ENCODE measurements at places on chromosomes 5 and 9.

- no peak for DNase-seq
Observed at GRCh38 chr5:59540366-59540765, 353.2 kb downstream of the PDE4D start.

- DNase-seq, result peak; percentile 61
Observed at GRCh38 chr9:132669698-132670456, at the start of gene DDX31. Gene DDX31, minus strand, starts transcription at chr9:132669983. Its CDS starts 49 bp downstream, at chr9:132669934.

DNA sequence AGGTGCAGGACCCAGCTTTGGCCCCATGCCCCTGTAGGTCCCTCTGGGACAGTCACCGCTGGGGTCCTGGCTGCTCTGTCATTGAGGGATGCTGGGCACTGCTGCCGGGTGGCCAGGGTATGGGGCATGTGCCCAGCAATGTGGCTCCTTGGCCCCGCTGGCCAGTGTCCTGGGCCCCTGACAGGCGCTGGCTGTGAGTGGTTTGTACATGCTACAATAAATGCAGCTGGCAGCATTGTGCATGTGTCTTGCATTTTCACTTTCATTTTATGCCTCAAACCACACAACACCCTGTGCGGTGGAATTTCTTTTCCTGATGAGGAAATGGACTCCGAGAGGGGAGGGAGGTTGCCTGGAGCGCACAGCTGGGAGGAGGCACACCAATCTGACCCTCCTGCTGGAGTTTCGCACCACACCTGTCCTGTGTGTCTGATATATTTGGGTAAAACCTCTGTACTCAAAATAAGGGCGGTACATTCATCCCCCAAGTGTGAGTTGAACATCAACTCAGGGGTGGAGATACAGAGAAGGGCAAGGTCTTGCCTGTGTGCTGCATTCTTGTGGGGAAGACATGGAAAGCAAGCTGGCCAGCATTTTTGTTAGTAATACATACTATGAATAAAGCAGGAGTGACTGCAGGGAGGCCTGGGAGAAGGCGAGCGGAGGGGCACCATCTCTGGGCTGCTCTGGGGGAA is 11.7 kb downstream of the TSPAN17 start:
- no peak for DNase-seq

GRCh38 chr5:135039271-135040033 is 5.4 kb upstream of the PITX1 start:
- DNase-seq, result no peak

DNA sequence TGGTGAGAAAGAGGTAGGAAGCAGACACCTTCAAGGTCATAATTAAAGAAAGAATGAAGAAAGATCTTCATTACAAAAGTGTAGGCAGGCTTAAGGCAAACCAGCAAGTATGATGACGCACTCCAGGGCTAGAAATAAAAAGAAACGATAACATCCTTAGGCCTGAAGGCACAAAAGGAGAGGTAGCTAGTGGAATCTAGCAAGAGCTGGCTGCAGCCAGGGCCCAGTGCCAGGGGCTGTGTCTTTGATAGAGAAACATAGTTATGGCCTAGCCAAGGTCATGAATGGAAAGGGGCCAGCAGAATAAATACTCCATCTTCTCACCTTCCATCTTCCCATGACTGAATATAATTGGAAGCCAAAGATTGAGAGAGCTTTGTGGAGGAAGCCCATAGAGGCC is 6.8 kb upstream of the SH3TC2 start:
- no peak for DNase-seq

- no peak for DNase-seq
Observed at GRCh38 chr5:129228577-129228976, 134.0 kb downstream of the ISOC1 start.

GRCh38 chr9:134525841-134526583 is 115.6 kb upstream of the COL5A1 start:
- no peak for DNase-seq

DNA sequence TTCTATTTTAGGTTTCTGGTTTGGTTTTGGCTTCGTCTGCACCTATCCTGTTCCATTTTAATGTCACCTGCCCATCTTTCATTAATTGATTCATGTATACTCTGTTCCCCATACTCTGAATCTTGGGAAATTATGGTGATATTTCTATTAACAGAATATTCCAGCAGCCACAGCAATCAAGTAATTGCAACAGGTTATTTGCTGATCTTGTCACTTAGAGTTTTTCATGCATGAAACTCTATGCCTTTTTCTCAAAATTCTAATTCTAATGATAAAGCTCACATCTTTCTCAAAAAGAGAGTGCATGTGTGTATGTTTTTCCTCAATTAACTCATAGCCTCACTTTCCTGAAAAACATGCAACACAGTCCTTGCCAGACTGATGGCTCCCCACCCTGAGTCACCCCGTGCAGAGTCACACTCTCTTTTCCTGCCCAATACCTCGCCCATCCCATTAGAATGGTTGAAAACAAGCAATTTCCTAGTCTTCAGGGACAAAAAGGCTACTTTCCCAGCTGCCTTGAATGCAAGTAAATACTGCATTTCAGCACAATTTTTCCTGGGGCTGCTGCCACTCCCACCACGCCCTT is 15.6 kb downstream of the GFRA3 start:
- DNase-seq, result no peak

DNA sequence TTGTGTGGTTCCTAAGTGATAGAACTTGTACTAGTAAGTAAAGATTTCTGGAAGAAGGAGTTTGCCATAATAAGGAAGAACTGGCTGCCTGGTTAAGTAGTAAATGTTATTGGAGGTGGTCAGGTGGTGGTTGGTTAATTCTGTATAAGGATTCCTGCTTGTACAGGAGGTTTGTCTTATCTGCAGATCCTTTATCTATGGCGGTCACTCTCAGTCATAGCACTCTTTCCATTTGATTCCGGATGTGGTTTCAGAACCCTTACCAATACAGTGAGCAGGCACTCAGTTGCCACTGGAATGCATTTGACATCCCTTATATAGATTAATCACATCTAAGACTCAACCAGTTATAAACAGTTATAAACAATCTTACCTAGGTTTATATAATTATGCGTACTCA is 50.3 kb downstream of the RAD50 start:
- no peak for DNase-seq

DNA sequence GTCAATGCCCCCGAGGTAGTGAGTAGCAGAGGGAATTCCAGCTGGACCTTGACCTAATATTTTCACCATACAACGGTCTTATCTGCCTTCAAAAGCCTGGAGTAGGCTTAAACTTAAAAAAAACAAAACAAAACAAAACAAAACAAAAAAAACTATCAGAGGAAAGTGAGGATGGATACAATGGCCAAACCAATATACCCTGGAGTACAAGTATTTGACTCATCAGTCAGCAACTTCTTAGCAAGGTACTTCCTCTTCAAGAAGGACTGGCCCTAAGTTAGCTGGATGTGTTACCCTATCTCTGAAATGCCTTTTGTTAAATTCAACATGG is 160.6 kb upstream of the GNA14 start:
- DNase-seq, result no peak

DNA sequence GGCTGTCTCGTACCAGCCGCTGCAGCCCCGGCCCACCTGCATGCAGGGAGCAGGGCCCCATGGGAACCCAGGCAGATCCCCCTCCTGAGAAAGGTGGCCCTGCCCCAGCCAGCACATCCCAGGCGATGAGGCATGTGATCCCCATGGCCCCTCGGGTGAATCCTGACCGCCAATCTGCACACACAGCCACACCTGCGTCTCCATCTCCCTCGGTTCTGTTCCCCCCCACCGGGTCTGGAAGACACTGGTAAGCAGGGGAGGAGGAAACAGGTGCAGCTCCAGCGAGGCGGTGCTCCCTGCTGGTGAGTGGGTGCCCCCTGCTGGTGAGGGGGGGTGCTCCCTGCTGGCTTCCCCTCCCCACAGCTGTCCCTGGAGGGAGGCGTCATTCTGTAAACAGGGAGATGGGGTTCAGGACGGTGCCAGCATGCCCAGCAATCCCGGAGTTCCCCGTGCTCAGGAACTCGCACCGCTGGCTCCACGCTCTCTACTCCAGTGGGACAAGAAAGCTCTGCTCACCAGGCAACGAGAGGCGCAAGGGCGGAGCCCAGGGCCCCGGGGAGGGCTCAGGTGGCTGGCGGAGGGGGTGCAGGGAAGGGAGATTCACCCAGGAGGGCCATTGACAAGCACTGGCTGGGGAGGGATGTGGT is 28.4 kb upstream of the SLC12A7 start:
- DNase-seq, result no peak

DNA sequence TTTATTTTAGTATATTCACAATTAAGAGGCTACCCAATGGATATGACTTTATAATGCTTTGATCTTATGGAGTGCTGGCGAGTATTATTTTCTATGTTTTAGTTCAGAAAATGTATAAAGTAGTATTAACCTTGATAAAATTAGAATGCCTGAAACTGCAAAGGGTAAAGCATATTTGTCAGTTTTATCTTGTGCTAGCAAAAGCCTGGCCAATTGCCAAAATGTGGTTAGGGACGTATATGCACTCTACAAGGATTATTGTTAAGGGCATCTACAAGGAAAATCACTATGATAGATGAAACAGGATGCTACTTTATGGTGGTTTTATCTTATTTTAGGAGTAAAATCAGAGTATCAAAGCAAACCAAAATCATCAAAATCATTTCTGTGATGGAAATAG is 281.7 kb downstream of the CCDC171 start:
- no peak for DNase-seq

DNA sequence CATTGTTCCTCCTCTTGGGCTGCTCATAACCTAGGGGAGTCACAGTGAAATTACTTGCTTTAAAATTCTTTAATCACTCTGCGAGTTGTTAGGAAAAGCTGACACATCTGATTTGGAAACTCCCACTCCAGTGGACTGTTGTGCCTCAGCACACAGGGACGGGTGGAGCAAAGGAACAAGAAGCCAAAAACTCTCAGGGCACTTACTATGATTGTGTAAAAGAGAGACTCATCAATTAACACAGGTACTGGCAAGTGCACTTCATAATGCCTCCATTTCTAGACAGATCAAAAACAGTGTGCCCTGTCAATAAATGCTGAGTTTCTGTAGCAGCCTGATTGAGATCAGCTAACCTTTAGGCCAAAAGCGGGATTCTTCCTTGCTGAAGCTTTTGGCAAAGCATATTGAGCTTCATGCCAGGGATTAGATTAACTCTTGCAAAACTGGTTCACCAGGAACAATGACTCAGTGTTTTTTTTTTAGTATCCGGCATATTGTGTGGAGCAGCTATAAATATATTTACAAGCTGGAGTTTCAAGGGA is 55.9 kb downstream of the TMC1 start:
- DNase-seq, result peak; percentile 81

GRCh38 chr9:108363311-108363710 is 492.5 kb downstream of the ACTL7B start:
- DNase-seq, result no peak

DNA sequence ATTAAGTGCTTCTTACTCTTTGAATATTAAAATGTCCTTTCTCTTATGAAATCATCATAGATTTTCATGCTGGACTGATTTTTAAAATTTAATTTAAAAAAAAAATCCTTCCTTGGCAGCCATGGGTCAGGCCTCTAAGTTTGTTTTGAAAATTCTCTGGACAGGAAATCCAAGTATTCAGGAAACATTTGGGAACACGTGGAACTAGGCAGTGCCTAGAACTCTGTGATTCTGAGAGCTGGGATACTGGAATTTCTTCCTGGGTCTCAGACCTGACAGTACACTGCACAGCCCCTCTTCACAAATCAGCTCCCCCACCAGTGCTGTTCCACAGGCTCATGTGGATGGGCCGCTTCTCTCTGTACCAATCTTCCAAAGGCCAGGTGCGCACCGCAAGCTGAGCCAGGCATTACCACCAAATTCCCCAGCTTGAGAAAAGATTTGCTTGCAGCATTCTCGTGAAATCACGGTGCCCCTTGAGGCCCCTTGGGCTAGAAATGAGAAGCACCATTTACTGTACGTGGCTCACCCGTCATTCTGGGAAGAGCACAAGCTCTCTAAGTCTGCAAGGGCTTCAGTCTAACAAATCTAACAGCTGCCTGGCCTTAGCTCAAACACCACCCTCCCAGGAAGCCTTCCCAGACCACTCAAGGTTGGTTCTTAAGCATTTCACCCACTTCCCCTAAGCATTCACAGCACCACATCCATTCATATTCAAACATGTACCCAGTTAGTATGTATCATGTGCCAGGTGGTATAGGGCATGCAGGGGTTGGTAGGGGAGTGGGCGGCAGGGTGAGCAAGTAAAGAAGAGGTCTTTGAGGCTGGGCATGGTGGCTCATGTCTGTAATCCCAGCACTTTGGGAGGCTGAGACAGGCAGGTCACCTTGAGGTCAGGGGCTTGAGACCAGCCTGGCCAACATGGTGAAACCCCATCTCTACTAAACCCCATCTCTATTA is 26.5 kb downstream of the B4GALT1 start:
- no peak for DNase-seq

DNA sequence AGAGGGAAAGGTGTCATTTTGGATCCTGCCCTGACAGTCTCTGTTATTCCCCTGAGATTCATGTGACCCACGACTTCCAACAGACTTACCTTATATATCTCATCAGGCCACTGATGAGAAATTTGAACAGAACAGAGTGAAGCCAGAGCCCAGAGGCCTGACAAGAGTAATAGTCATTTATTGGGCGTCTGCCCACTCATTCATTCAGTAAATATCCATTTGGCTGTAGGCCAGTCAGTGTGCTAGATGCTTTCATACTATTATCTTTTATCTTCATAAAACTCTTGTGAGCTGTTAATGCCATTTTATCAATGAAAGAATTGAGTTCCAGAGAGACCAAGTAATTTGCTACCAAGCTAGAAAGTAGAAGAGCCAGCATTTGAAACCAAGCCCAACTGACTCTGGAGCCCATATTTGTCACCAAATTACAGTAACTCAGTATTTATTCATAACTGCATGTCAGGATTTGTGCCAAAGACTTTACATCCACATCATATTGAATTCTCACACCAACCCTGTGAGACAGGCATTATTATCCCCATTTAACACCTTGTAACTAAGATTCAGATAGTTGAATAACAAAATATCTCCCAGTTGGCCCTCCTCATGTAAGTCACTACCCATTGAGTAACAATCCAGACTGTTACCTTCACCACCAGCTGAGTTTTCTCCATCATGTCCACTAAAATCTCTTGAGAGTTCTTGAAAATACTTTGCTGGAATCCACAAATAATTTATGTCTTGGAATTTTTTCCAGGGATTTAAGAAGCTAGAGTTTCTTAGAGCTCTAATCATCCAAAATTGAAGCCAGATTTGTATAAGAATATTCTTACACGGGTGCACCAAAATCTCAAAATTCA is 2.5 kb downstream of the PTPDC1 start:
- peak; percentile 60 for DNase-seq

- no peak for DNase-seq
Observed at GRCh38 chr9:93143830-93144530, 9.9 kb upstream of the NINJ1 start.

GRCh38 chr5:4831325-4831724 is 308.8 kb upstream of the ADAMTS16 start:
- DNase-seq, result no peak

DNA sequence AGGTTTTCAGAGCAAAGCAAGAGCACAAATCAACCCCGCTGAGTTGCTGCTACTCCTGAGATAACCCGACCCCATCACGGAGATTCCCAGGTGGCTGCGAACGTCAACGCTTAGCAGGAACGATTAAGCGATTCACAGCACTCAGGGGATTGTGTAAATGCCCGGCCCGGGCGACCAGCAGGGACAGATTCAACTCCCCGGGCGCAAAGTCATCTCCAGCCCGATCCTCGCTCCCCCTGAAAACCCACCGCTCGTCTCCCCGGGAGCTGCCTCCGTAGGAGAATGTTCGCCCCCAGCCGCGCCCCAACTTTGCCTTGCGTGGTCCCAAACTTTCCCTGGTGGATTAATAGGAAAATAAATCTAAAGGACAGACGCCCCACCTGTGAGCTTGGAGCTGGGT is 685 bp downstream of the SLC24A2 start:
- no peak for DNase-seq

GRCh38 chr9:36939655-36940499 is 94.2 kb downstream of the PAX5 start:
- DNase-seq, result no peak

- peak; percentile 69 for DNase-seq
Observed at GRCh38 chr9:115018547-115019435, 88.4 kb upstream of the TNFSF8 start.

Measured in fibroblast of skin of left quadriceps (primary cell).